ENCODE measurements at places on chromosomes 11 and 22.

DNA sequence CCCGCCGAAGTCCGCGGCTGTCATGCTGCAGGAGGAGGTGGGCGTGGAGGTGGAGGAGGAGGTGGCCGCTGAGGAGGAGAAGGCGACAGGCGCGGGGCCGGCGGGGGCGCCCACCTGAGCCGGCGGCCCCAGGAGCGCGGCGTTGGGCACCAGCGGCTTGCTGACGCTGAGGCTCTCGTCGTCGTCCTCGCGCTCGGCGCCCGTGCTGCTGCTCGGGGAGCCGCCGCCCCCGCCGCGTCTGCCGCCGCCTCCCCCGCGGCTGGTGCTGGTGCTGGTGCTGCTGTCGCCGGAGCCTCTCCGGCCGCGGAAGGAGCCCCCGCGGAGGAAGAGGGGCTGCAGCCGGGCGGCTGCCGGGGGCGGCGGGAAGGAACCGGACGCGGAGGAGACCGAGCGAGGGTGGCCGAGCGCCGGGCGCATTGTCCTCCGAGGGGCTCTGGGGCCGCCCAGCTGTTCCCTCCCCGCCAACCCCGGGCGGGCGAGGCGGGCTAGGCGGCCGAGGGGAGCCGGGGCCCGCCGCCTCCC is 388 bp downstream of the TMEM121B start:
- no peak for DNase-seq

- DNase-seq: no peak
Observed at GRCh38 chr11:74020539-74020938, 11.7 kb upstream of the UCP3 start.

- DNase-seq: no peak
Observed at GRCh38 chr22:22893077-22893805, 5.6 kb downstream of the IGLL5 start.

GRCh38 chr11:112795911-112796649 is 165.1 kb upstream of the NCAM1 start:
- no peak for DNase-seq

DNA sequence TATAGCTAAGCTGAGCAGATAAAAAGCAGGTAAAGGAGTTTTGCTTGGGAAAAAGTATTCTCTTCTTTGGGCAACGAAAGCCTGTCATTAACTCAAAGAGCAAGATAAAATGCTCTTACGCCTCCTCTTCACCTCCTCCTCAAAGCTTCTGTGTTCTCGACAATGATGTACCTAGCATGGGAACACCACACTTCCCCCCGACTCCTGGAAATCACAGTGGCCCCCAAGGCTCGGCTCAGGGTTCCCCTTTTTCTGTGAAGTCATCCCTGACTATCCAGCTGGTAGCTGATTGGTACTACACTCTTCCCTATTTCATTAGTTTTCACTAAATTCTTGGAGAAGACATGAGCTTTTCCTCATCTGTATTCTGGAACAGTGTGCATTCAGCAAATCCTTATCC is 336.1 kb downstream of the LARGE1 start:
- DNase-seq: no peak

- DNase-seq: peak; percentile 94
Observed at GRCh38 chr22:39520226-39521105, at the start of gene ATF4. TSS of gene ATF4 (plus strand) at chr22:39520562. CDS start at chr22:39521446, 884 bp downstream.

- no peak for DNase-seq
Observed at GRCh38 chr11:119380160-119380826, 1.2 kb downstream of the USP2 start.

GRCh38 chr11:119671561-119672015 is 57.4 kb downstream of the NECTIN1 start:
- no peak for DNase-seq

DNA sequence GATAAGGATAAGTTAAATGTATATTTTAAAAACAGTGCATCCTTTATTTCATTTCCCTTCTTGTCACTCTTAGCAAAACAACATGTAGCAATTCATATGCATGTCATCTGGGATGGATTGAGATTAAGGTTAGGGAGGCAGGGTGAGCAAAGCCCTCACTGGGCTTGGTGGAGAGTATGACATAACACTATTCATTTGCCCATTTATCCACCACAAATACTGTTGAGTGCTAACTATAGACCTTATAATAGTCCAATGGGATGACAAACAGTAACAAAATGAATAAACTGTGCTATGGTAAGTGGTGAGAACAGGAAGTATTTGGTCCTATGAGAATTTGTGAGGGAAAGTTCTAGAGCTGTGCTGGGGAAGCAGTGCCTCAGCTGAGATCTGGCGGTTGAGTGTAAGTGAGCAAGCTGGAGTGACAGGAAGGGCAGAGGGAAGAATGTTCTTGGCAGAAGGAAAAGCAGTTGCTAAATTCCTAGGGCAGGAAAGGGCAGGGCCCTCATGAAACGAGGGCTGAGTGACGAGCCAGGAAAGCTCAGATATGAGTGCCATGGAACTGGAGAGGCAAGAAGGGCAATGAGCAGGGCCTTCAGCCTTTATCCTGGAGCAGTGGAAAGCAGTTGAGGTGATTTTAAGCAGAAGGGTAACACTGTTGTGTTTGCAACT is 6.7 kb downstream of the HSD17B12 start:
- DNase-seq: no peak

- no peak for DNase-seq
Observed at GRCh38 chr11:133509924-133510697, 22.2 kb downstream of the OPCML start.

- DNase-seq: no peak
Observed at GRCh38 chr11:95891423-95892170, 32.3 kb downstream of the MTMR2 start.

DNA sequence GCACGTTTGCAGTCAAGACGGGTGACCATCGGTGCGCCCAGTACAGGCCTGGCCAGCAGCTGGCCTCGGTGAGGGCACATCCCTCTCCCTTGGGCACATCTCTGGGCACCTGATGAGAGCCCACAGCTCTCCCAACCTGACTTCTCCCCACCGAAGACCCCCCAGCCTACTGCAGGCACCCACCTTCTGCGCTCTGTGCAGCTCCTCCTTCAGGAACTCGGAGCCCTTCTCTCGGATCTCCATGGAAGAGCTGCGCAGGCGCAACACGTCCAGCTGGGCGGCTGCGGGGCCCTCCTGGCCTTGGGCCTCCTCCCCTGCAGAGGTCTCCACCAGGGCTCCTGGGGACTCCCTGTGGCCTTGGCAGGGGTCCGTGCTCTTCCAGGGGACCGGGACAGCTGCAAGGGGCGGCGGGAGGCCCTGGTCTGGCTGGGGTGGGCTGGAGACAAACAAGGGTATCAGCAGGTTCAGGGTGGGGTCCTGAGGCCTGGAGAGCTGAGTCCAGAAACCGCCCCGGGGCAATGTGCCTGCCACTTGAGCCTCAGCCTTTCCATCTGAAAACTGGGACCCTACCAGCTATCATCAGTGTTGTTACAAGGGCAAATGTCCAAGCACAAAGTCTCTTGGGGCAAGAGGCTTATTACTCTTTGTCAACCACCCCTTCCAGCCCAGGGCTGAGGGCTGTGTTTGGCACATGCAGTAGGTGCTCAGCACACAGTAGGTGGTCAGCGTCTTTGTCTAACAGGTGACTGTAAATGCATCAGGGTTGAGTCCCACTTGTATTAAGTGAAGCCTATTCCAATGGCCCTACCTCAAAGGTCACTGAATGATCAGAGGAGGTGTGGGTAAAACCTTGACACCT is 9.3 kb downstream of the RAB3IL1 start:
- DNase-seq: no peak

GRCh38 chr11:28760676-28761390 is 652.6 kb downstream of the METTL15 start:
- DNase-seq: no peak

DNA sequence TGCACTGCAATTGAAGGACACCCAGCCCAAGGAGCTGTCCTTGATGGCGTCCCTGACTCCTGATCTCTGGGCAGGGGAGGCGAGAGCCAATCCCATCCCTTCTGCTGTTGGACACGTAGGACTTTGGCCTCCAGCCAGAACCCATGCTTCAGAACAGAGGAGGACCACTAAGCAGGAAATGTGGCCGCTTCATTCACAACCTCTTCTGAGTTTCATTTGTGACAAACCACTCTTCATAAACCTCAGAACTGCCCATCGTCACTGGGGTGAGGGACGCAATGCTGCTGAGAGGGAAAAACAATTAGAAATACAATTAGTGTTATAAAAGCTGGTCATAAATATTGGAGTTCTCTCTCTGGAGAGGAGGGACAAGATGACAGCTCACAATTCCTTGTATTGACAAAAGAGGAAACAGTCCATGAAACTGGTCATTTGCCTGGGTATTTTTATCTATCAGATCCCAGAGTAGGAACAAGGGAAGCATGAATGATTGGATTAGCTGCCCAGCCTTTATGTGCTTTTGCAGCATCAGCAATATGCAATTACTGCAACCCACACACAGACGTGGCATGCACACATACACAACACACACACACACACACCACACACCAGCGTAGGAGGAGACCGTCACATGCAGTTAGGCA is 216.5 kb upstream of the CADM1 start:
- no peak for DNase-seq

- DNase-seq: no peak
Observed at GRCh38 chr11:120773501-120774031, 250.3 kb upstream of the TBCEL start.

GRCh38 chr11:68859123-68859522 is 17.4 kb upstream of the CPT1A start:
- no peak for DNase-seq

- DNase-seq: no peak
Observed at GRCh38 chr11:61749591-61750217, 2.7 kb upstream of the MYRF start.

GRCh38 chr11:15901054-15901453 is 455.3 kb downstream of the SOX6 start:
- DNase-seq: no peak

DNA sequence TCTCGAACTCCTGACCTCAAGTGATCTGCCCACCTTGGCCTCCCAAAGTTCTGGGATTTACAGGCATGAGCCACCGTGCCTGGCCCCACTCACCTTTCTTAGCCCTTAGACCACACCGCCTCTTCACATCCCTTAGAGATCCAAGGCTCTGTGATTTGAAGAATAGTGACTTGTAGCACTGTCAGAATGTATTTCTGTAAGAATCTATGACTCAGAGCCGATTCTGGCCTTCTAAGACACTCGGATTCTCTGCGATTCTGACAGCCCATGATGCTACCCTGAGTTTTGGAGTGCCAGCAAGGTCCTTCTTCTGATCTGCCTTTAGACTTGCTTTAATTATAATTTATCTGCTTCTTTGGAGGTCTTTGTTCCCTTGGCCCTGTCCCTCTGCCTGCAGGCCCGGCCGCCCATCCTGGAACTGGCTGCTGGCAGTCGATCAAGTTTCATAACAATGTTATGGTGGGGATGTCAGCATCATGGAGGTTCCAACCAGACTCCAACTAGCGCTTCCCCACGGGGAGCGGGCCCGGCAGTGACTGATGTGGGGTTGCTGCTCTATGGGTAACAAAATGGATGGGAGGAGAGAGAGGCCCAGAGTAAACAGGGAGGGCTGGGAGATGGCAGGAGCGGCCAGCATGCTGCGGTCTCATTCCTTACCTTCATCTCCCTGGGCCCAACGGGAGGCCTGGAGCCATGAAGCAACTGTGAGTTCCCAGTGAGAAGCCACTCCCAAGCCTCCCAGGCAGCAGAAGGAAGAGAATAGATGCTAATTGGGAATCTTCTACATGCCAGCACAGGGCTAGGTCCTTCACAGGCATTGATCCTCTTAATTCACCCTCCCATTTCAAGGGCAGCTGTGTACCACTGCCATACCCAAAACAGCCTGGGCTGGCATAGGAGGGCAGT is 55.7 kb upstream of the RASD2 start:
- DNase-seq: no peak

DNA sequence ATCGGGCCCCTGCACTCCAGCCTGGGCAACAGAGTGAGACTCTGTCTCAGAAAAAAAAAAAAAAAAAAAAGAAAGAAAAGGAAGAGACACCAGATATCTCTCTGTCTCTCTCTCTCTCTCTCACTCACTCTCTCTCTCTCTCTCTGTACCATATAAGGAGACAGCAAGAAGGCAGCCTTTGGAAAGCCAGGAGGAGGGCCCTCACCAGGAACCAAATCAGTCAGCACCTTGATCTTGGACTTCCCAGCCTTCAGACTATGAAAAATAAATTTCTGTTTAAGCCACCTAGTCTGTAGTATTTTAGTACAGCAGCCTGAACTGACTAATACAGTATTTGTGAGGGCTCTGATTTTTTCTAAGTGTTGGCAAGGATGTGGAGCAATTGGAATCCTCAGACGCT is 13.6 kb upstream of the ALDH3B2 start:
- DNase-seq: no peak

DNA sequence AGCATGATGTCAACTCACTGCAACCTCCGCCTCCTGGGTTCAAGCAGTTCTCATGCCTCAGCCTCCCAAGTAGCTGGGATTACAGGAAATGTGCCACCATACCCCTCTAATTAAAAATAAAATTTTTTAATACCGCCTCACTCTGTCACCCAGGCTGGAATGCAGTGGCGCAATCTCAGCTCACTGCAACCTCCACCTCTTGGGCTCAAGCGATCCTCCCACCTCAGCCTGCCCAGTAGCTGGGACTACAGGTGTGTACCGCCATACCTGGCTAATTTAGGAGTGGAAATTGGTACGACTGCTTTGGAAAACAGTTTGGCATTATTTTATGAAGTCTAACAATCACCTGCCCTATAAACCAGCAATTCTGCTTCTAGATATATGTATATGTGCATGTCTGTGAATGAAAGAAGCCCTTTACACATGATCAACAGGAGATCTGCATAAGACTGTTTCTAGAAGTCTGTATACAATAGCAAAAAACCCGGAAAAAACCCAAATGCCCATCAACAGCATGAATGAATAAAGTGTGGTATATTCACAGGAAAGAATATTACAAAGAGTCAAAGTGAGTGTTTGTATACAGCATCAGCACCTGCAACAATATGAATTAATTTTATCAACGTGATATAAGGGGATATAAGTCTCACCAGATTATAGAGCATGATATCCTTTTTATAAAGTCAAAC is 16.0 kb downstream of the SLC35F2 start:
- no peak for DNase-seq

DNA sequence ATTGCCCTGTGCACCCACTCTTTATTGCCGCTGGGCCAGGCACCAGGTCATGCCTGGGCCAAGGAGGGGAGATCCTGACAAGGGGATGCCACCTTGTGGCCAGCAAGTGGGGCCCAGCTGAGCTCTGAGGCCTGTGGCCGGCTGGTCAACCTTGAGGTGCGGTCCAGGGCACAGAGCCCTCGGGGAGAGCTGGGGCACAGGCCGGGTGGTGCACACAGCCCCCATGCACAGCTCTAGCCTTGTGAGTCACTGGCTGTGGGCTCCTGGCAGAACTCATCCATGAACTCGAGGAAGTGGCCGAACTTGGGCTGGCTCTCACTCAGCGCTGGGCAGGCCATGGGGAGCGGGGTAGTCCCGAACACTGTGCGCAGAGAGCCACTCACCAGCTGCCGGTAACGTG is 94.3 kb downstream of the RNF169 start:
- DNase-seq: no peak

Measured in stimulated activated CD4-positive, alpha-beta T cell treated with anti-CD3 and anti-CD28 coated beads, Interleukin-1b, Interleukin-23, amount 100 ng/mL, for 1 hour (primary cell).